GM12865 (cell line): ENCODE measurements at places on chromosomes 2 and 18.

DNA sequence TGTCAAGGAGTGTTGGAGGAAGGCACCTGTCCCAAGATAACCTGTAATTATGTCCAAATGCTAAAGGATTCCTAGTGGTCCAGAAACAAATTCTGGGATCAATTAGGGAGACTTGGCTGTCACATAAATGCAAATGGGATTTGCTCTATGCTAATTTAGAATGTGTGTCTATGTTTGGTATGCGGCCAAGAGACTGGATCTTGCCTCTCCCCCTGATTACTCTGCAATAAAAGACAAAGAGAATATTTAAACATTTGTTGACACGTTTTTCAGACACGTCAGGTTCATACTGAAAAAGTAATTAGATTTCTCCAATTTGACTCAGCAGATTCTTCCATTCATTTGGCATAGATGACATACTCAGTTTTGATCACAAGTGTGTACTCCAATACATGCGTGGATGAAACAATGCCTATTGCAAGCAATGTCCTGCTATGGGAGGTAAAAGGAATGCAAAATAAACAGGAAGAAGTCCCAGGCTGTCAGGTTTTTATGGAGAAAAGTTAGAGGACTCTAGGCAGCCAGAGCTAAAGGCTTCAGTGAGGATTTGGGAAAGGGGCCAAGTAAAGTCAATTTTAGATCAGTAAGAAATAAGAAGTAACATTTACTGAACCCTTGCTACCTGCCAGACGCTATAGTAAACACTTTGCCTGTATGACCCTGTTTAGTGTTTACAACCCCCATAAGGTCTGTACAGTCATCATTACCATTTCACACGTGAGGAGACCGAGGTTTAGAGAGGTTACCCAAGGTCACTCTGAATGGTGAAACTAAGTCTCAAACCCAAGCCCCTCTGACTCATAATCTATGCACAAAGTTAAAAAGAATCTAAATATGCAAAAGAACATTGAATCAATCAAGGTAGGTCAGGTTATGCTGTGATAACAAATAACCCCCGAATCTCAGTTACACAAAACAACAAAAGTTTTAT, 7.8 kb downstream of the ANTXR1 start:
- DNase-seq: no peak

- no peak for DNase-seq
Observed at GRCh38 chr2:169023161-169023560, 8.0 kb downstream of the ABCB11 start.

DNA sequence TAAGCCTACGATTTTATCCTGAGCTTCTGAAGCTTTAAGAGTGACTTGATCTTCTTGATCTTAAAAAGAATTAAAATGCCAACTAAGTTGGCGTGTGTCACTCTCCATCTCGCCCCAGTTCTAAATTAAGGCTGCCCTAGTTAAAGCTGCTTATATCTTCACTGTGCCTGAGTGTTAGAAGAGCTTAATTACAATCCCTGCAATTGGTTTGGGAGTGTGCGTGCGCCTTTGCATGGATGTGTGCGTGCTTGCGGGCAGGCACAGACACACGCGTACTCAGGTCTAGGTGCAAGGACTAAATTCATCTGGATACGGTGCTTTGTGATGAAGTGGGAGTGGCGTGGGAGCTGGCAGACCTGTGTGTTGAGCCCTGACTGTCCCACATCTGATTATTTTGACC, 201.5 kb downstream of the FAM210A start:
- no peak for DNase-seq

GRCh38 chr18:75897386-75897785, 469.9 kb upstream of the SMIM21 start:
- DNase-seq: no peak

DNA sequence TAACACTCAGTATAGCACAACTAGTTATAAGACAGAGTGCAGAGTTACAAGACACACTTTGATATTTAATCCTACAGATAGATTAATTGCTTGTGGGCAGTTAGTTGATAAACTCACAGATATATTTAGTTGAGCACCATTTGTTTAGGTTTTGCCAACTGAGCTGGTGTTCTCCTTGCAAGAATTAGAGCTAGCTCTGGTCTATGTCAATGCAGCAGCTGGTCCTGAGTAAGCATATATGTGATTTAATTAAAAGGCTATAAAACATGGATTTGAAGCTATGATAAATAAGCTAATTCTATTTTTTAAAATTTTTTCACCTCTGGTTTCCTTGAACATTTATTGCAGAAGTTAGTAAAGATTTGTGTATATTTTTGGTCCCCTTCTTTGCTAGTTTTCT, 35.6 kb downstream of the GPD2 start:
- DNase-seq: no peak

- no peak for DNase-seq
Observed at GRCh38 chr2:27720004-27720551, 51.4 kb upstream of the MRPL33 start.

GRCh38 chr2:190443778-190444481, 35.8 kb downstream of the MFSD6 start:
- DNase-seq: no peak

DNA sequence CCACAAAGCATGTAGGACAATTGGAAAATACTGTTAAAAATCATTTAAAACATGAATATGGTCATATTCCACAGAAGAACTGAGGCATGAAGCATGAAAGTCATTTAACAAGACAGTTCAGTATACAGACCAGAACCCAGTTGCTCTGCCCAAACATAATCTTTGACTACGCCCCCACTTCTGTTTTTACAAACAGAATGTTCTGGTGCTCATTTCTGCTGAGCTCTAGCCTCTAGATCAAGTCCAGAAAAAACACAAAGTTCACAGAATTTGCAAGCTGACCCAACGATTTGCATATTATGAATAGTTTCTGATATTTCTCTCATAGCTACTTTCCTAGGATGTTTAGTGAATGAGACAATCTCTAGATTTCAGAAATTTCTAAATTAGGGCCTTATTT, 424.9 kb downstream of the PID1 start:
- DNase-seq: no peak

DNA sequence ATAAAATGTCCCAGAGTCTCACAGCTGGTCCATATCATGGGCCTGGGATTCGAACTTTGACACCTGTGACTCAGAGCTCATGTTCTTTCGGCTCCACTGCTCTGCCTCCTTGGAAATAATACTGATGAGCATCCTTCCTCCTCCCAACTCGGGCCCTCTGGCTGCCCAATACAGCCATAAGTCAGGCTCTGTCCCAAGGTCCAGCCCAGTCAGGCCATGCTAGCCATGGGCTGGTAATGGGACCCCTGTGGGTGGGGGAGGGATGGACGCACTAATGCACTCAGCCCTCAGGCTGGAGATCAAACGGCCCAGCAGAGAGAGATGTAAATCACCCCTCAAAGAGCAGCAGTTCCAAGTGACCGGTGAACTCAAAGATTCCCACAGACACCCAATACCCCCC, 61.1 kb downstream of the DDX1 start:
- DNase-seq: no peak

DNA sequence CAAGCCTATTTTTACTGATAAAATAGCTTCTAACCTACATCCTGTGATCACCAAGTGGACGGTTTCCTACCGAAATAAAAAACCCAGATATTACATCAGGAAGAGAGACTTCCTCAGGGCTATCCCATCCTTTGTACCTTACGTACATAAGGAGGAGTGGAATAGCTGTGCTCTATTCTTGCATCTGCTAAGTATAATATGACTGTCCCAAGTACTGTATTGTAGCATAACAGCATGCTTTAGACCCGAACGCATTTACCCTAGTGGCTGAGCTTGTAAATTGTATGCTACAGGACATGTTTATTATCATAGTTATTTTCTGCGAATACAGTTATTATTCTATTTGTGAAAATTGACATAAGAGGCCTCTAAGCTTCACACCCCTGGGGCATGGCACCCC, 302.4 kb downstream of the CLIP4 start:
- no peak for DNase-seq

GRCh38 chr2:113268621-113269360, 9.9 kb downstream of the PAX8 start:
- no peak for DNase-seq

DNA sequence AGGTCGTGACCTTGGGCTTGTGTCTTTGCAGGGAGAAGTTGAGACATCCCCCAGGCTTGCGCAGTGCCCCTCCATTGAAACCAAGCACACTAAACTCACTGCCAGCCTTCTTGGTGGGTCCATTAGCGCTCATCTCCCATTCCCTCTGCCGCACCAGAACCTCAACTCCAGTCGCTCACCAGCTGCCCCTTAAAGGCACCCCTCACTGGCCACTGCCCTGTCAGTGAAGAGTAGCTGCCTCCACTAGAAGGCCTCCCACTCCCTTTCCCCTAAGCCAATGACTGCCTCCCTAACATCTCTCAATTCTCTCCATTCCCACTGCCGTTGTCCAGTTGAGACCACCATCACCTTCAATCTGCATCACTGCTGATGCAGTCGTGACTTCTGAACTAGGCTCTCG, 114.8 kb upstream of the EPC2 start:
- no peak for DNase-seq

- DNase-seq: no peak
Observed at GRCh38 chr2:9108210-9108967, 98.2 kb upstream of the ASAP2 start.

- DNase-seq: no peak
Observed at GRCh38 chr18:79393181-79393634, 2.5 kb upstream of the NFATC1 start.

- no peak for DNase-seq
Observed at GRCh38 chr2:238518172-238518820, 91.6 kb downstream of the ASB1 start.

- no peak for DNase-seq
Observed at GRCh38 chr2:100339823-100340222, 17.5 kb upstream of the LONRF2 start.
